Hypothalamus (tissue), 51 donors: ENCODE measurements at places on chromosomes 5 and 9.

- DNase-seq: no peak
Measured at GRCh38 chr9:629146-629545, 212.4 kb upstream of the DMRT1 start.

DNA sequence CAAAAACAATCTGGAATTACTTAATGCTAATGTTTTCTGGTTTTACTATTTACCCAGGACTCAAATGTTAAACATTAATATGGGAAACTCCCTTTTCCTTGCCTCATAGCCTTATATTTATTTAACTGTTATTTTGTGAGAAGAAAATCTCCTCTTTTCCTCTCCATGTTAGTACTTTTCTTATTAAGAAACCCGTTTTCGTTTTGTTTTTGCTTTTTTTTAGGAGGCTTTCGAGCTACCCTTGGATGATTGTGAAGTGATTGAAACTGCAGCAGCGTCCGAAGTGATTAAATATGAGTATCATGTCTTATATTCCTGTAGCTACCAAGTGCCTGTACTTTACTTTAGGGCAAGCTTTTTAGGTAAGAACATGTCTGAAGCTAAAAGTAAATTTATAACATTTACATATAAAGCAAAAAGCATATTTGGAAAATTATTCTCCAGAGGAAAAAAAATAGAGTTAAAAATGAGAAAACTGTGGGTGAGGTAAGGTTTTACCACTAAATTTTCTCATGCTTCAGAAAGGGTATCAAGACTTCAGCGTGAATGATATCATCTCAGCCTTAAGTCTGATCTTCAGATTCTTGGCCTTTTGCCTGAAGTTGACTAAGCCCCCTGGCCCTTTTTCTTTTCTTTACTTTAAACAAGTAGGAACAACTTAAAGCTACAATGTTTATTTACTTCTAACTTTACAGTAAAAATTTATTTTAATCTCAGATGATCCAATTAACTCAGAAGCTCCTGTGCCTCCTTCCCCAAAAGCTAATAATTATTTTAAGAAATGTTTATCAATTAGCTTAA, 113.8 kb downstream of the RPS23 start:
- DNase-seq: no peak

- no peak for DNase-seq
Measured at GRCh38 chr9:74487395-74487794, 9.7 kb upstream of the RORB start.

DNA sequence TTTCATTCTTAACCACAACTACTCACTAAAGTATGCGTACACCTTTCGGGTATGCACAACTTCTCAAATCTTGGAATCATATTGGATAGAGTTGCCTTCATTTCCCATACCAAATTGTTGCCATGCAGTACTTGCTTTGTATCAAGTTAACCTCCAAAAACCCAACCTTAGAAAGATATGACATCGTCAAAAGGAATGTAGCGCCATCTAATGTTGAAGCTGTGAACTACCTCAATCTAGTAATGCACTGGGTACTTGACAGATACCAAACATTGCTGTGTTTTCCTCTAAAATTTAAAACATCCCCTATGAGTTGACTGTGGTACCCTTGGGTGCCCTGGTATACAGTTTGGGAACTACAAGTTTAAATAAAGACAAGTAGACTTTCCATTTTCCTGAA, 318.4 kb downstream of the ARL15 start:
- DNase-seq: no peak

GRCh38 chr9:117088786-117089185, 326.1 kb downstream of the ASTN2 start:
- DNase-seq: no peak

DNA sequence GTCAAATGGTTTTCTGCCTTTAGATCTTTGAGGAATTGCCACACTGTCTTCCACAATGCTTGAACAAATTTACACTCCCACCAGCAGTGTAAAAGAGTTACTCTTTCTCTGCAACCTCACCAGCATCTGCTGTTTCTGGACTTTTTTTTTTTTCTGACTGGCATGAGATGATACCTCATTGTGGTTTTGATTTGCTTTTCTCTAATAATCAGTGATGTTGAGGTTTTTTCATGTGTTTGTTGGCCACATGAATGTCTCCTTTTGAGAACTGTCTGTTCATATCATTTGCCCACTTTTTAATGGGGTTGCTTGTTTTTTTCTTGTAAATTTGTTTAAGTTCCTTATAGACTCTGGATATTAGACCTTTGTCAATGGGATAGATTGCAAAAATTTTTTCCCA, 129.2 kb upstream of the PTGER4 start:
- DNase-seq: no peak

DNA sequence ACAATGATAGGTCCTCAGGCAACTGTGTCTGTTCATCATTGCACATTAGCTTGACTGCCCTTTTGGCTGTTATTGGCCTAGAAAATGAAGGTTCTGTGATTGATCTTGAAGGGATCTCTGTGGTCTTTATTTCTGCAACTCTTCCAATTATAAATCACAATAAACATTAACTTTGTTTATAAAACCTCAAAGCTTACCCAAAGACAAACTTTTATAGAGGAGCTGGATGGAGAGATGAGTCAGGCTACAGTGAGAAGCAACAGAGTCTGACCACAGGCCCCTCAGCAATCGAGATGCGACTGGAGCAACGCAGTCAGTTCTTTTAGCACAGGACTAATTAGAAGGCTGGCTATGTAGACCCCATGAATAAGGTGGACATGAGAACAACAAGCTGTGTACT, 5.3 kb downstream of the MACROH2A1 start:
- no peak for DNase-seq

DNA sequence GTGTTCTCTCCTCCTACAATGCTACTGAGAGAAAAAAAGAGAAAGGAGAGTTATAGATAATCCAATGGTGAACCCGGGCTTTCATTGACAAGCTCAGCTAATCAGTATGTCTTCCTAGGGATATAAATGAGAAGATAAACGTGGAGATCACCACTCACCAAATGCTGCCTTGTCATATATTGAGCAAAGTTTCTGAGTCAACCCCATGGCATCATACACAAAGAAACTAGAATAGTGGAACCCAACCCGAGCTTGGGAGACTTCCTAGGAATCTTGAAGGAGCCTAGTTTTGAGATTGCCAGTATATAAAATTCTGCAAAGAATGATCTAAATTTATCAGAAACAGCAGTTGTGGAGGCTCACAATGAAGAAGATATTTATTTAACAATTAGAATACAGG, 47.8 kb downstream of the PTPN3 start:
- no peak for DNase-seq
